Suppressor macrophage (primary cell): ENCODE measurements at places on chromosomes 6 and 20.

DNA sequence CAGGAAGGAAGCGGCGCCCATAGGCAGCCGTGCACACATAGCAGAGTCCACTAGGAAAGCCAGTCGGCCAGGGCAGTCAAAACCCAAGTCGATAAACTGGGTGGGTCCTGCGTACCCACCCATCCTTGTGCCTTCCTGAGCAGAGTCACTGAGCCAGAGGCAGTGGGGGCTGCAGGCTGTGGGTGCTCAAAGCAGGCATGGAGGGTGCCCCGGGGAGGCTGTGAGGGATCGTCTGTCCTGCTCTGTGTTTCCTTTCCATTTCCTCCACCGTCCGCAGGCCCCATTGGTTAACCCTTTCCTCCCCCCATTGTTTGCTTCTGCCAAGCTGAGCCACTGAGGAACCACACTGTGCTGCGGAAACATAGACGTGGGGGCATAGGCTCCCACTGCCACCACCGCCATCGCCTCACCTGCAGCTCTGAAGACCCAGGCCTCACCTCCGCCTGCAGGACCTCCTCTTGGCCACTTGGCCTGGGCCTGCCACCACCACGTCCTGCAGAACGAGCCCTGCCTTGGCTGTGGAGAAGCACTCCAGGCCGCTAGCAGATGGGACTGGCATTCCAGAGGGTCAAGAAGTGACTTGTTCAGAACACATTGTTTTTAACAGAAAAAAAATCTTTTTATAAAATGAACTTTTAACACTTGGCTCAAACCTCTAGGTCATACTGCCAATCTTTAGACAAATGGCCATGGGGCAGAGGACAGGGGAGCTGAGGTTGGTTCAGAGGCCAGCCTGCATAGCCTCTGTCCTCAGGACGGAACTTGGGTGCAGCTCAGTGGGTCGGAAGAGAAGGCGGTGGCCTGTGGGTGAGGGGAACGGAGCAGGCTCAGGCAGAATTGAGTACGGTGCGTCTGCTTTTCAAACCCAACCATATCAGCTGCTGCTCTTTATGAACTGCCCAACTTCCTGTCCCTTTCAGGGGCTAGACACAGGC is 52.6 kb downstream of the TCP11 start:
- no peak for DNase-seq

DNA sequence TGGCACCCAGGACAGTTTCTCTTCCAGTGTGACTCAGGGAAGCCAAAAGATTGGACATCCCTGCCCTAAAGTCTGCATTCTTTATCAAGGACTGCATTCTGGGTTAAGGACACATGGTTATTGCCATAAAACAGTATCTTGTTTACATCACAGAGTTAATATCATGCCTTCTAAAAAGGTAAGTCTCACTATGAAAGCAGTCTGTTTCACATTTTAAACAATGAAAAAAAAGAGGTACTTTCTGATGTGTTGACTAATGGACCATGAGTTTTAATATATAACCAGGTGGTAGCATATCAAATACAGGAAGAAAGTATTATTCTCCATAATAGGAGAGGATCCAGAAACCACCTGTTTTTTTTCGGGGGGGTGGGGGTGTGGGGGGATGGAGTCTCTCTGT is 93.7 kb downstream of the TIAM2 start:
- DNase-seq: no peak

GRCh38 chr6:139262519-139263300 is 29.1 kb downstream of the TXLNB start:
- no peak for DNase-seq

GRCh38 chr20:59084041-59084850 is 41.7 kb upstream of the PRELID3B start:
- no peak for DNase-seq

- no peak for DNase-seq
These were observed 57.7 kb upstream of the CD83 start for GRCh38 chr6:14059791-14060436.

- no peak for DNase-seq
These were observed 188.2 kb upstream of the FOXQ1 start for GRCh38 chr6:1123386-1124375.

DNA sequence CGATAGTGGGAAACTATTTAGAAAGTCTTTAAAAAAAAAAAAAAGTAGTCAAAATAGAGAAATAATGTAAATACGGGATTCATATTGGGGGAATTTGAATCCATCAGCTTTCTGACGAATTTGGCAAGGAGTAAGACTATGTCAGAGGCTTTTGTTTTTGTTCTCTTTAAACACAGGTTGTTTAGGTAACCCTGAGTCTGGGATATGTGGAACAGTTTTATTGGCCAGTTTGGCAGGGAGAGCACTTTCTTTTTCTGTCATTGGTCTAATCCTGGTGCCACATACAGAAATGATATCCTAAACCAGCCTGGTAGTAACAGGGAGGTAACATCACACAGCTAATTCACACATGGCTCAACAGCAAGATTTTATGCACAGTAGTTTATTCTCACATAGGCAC is 27.7 kb downstream of the HAO1 start:
- no peak for DNase-seq

- no peak for DNase-seq
These were observed 25.5 kb upstream of the VEGFA start for GRCh38 chr6:43744491-43744890.

GRCh38 chr20:43430265-43431133 is 27.2 kb upstream of the SRSF6 start:
- no peak for DNase-seq

DNA sequence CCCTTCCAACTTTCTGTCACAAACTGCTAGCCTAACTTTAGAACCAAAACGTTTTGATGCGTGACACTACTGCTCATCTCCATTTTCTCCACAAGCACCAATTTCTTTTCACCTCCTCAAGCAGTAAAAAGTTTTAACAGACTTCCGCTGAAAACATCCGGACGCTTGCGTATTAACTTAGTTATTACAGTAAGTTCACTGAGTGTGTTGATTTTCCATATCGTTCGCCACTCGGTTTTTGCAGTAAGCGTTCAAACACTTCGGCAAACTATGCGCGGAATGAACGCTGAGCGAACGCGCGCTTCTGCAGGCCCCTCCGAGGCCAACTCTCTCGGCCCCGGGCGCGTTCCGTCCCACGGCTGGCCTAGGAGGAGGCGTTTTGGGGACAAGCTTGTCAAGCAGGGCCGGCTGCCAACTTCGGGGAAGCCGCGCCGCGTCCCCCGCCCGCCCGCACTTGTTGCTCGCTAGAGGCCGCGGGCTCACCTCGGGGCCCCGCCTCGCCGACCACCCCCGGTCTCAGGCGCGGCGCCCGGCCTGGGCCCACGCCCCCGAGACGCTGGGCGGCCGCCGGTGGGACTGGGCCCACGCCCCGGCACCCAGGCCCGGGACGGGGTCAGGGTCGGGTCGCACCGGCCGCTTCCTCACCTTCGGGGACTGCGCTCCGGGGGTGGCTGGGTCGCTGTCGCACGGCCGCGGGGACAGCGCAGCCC is 945 bp downstream of the PHF10 start:
- peak; percentile 57 for DNase-seq

- DNase-seq: no peak
These were observed 1226.1 kb downstream of the GRIK2 start for GRCh38 chr6:102619585-102619984.

- DNase-seq: no peak
These were observed 38.3 kb upstream of the FAM184A start for GRCh38 chr6:119116712-119117281.

DNA sequence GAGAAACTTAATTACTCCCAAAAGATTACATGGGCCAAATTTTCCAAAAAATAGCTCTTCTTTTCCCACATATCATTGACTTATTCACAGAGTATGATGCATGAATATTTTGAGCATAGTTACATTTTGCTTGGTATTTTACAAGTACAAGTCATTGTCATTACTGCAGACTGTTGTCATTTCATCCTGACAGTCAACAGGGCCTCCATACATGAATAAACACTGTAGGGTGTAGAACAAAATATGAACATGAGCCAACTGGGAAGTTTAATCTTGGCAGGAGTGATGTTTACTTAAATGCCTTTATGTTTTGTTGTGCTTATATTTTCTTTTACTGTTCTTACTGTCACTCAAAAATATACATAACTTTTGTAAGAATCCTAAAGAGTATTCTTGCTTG is 340.7 kb downstream of the ADGRB3 start:
- no peak for DNase-seq

- no peak for DNase-seq
These were observed 392.4 kb upstream of the SOX4 start for GRCh38 chr6:21201187-21201586.

GRCh38 chr20:20519269-20519668 is 151.4 kb downstream of the INSM1 start:
- no peak for DNase-seq

- peak; percentile 4 for DNase-seq
These were observed 83.9 kb downstream of the KHDRBS2 start for GRCh38 chr6:62202078-62202477.

GRCh38 chr6:90425161-90425641 is 128.6 kb upstream of the BACH2 start:
- DNase-seq: no peak

DNA sequence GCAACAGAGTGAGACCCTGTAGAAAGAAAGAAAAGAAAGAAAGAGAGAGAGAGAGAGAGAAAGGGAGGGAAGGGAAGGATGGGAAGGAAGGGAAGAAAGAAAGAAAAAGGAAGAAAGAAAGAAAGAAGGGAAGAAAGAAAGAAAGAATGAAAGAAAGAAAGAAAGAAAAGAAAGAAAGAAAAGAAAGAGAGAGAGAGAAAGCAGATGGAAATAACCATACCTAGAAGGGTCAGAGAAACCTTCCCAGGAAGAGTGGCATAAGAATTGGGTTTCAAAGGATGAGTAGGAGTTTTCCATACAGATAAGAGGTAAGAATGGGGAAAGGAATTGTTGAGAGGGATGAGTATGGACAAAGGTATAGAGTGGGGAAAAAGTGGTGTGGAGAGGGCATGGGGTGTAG is 54.6 kb upstream of the SLC32A1 start:
- no peak for DNase-seq

DNA sequence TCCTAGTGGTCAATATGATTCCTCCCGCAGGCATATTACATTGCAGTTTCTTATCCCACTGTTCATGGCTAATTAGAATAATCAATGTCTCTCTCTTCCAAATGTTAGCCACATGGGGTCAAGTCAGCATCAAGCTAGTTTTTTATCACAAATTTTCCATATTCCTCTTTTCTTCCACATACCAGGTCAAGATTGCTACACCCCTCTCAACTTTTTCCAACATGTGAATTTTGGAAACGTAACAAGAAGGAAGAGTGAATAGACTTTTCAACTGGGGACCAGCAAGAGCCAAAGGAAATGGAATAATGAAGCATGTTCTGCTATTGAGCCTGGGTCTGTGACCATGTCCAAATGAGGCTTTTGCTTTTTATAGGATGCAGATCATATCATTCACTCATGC is 65.1 kb downstream of the SOD2 start:
- no peak for DNase-seq

DNA sequence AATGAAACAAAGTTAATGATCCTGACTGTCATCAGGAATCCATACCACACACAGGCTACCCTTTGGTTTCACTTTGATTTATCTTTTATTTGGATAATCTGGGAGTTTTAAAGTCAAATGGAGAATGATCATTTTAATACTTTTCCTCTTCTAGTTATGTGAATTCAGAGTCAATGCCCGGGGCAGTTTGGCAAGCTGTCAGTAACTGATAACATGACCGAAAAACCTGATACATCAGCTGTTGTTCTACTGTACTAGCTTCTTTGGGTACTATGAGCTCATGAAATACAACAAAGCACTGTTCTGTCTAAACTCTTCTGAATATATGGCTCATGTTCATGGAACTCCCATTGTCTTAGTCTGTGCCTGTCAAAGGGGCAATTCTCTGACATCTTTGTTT is 30.2 kb downstream of the KLHL31 start:
- DNase-seq: no peak

DNA sequence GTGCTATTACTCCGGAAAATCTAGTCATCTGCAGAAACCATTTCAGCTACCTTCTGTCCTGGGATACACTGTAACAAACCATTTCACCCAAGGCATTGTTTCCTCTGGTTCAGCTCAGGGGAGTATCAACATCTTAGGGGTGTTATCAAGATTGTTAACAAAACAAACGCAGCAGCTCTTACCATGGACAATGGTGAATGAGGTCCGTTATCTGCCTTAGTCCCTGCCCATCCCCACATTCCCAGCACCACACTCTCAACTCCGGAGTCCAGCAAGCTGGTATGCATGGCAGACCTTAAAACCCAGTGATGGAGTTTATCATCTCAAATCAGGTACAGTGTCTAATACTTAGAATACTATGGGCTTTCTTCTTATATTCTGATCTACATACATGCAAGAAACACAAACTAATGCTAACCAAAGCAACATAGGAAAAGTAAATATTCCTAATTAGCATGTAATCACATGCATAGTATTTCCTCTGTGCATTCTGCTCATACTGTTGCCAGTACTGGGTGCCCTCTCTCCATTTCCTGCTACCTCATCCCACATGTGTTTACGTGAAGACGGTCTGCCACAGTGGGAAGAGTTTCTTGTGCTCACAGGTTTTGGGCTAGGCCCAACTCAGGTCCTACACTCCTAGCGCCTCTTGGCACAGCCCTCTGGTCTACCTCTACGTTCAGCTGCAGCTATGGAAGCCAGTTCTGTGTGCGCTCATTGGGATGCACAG is 123.9 kb downstream of the DTNBP1 start:
- no peak for DNase-seq

DNA sequence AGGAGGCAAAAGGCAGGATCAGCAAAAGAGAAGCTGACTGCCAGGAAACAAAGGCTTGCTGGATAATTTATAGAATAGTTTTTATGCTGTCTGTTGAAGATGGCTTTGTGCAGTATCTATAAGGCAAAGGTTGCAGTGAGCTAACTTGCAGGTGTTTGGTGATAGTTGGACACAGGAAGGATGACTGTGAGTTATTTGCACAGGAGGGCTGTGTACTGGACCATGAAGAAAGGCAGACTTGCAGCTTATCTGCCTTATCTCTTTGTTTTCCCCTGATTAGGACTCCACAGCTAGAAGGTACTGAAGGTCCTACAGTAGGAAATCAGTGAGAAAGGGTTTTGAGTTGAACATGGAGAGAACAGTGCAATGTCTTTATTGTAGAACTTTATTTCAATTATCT is 2.1 kb downstream of the BTN1A1 start:
- DNase-seq: no peak

DNA sequence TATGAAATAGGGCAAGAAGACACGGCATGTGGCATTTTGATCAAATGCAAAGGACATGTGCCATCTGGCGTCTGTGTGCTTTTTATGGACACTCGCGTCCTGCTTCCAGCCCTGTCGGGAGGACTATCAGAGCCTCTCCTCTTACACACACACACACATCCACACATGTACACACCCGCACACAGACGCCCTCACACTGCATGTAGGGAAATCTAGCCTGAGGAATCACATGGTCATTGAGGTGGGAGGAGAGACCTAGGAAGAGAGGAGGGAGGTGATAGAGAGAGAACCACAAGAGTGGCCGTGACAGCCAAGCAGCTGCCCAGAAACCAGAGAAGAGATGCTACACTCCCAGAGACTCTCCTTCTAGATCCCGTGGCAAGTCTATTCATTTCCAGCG is 105.9 kb upstream of the CDYL start:
- DNase-seq: no peak
